ENCODE measurements at places on chromosomes 2 and 18.

DNA sequence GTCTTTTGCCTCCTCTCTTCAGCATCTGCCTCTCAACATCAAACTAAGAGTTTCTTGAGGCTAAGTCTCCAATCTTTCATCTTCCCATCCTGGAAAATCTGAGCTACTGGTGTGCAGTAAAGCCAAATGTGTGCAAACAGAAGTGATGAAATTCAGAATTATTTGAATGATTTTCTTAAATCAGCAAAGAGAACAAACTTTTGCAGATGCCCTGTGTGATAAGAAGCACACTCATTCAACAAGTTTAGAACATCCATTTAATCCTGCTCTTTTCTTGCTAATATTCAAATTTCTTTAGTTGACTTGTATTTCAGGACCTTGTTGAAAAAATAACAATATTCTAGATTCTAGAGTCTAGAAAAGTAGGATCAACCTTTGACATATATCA, 1374.9 kb upstream of the CELF4 start:
- no peak for DNase-seq

DNA sequence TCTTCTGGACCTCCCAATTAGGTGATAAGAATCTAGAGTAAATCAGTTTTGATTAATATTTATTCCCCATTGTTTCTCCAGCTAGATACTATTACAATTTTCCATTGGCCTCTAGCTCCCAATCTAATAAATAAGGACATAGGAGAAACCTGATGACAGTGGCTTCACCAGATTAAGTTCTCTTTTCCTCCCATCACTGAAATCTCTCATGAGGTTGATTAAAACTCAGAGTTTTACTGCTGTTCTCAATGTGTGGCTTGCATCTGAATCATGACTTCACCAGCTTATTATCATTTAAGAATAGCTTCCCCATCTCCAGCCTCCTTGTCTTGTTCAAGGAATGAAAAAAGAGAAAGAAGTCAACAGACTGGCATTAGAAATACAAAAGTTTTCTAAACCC, 3.9 kb upstream of the CCDC102B start:
- DNase-seq: no peak

DNA sequence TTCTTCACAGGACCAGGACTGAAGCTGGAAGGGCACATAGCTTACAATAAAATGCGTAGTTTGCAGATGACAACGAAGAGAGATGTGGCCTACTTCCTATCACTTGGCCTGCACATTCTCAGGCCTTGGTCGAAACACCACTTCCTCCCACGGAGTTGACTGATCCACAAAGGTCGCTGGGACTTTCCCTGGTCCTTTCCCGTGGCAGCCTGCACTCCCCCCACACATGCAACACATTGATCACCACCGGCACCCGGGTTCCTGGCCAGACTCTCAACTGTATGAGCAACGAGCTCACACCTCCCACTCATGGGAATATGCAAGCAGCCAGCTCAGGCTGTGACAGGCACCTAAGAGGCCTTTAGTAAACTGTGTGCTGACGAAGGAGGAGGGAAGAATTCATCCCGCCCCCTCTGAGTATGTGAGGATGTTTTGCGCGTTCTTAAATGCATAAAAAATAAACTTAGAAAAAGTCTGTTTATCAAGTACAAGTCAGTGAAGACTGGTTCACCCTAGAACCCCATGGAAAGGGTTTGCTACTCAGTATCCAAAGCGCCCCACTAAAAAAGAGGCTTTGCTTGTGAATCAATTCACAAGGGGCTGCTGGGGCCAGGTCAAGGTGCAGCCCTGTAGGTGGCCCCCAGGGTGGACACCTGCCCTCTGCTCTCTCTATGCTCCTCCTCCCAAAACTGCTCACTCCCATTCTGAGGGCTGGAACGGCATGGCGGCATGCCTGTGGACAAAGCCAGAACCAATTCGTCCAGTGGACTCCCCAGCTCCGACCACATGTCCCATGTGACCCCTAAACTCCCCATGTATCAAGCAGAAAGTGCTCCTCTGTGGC, 154.3 kb downstream of the EIPR1 start:
- DNase-seq: peak; percentile 95

DNA sequence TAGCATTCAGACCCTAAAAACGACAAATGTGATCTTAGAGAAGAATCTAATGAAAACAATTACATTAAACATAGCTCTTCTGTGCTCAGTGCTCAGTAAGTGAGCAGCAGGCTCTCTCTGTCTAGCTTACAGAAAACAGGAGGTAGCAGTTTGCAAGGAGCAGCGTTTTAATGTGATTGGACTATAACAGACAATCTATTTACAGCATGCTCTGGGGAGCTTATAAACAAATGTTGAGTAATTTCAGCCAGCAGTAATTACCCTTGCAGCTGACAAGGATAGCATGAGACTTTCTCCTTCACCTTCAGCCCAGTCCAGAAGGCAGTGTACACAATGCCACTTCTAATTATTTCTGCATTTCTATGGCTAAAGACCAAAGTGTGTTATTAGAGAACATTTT, 270.4 kb downstream of the FIGN start:
- no peak for DNase-seq

DNA sequence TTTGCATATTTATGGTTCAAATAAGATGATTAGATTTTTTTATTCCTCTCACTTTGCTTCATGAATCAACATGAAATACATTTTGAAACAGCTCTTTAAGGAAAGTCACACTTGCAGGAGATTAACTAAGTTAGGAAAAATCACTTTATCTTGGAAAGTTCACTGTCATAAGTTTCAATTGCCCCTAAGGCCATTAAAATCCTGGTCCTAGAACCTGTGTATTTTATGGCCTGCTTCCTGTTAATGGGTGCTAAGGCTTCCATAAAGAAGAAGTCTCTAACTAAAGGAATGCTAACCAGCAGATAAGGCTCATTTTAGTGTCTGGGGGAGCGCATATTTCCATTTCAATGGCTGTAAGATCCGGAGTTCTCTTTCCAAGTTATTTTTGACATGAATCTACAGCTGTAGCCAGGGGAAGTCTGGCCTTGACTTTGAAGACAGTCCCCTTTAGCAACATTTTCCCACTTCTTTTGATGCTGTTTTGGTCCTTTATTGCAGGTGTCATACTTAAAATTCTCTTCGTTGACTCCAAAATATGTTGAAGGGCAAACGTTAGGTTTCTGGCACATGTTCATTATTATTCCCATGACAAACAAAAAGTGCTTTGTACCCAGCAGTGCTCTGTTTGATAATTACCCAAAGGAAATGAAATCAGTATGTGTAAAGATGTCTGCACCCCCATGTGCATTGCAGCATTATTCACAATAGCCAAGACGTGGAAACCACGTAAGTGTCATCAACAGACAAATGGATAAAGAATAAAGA, 34.4 kb upstream of the SH3BP4 start:
- no peak for DNase-seq

DNA sequence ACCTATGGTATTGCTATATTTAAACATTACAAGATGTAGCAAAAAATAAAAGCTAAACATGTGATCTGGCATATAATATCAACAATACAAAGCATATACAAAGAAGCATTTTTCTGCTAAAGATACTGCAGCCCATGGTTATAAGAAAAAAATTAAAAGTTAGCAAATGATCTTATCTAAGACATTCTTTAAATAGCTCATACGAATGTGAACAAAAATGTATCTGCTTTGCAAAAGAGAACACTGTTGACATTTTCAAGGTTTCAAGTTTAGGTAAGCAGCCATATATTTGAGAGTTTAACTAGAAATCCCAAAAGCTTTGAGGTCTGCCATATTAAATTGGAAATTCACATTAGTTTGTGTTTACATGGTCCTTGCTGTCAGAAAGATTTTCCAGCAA, 301.0 kb upstream of the SLC39A10 start:
- no peak for DNase-seq

GRCh38 chr2:234911271-234911670, 40.5 kb upstream of the SH3BP4 start:
- DNase-seq: no peak

DNA sequence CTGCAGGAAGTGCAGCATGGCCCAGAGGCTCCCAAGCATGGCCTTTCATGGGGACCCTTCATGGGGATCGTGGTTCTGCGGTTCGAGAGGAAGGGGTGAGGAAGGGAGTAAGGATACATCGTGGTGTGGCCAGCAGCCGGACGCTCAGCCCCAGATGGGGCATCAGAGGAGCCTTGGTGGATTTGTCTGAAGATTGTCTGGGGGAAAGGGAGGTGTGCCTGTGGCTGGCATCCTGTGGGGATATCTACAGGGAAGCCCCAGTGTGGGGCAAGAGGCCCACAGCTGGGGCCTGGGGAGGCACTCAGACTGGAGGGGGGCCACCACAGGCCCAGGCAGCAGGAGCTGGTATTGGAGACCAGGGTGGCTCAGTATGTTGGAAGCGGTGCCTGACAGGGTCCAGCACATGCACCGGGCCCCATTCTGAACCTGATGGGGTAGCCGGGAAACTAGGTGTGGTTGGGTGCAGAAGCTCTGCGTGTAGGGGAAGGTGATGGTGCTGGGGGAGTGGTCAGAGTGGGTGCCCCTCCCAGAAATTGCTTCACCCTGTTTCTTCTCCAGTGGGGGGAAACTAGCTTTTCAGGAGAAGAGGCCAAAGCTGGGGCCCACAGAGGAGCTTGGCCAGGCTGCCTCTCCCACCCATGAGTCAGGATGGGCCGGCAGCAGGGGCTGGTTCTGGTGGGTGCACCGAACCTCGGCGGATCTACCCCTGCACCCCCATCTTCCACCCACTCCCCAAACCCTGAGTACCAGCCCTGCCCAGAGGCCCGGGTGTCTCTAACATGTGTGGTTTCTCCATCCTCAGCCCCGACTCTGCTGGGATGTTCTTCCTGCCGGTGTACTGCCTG, 274.4 kb upstream of the HDAC4 start:
- no peak for DNase-seq

DNA sequence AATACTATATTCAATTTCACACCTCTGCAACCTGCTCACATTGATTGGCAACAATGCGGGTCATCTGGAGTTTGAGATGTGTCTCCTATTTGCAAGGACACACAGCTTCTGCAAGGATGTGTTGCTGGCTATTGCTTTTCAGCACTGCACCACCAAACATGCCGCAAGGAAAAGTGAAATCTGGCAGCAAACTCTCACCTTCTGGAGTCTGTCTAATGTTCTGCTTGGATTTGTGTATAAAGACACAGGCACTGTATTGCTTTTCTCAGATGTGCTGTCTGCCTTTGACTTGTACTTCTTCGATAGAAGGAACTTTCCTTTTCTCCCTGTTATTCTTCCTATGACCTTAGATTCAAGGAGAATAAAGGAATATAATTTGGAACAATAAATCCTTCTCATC, 138.6 kb upstream of the EPHA4 start:
- no peak for DNase-seq

DNA sequence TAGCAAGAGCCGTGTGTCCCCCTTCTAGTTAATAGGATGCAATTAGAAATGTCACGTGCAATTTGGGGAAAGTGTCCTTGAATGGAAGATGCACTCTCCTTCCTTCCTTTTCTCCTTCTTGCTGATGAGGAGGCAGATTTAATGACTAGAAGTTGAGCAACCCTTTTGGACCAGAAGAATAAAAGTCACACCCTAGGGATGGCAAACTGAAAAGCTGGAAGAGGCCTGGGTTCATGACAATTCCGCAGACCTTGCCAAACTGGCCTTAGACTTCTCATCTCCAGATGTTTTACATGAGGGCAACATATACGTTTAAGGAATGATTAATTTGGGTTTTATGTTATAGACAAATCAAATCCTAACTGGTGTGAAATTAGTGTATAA, 38.6 kb upstream of the NCOA1 start:
- no peak for DNase-seq

GRCh38 chr18:54303408-54303807, 34.1 kb downstream of the POLI start:
- no peak for DNase-seq

DNA sequence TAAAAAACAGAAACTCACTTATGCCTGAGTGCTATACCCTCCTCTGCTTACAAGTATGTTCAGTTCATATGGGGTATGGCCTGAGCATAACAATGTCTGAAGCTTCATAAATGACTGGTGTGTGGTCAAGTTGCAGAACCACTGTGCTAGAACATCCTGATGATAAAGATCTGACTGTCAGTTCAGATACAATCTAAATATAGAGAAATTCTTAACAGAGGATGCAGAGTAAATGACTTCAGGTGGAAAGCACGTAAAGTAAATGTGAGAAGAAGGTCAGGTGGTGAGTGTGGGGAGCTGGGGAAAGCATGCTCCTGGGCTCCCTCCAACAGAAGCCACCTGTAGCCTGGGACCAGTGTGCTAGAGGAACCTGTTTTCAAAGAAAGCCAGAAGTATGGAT, 926.2 kb downstream of the TSN start:
- no peak for DNase-seq

DNA sequence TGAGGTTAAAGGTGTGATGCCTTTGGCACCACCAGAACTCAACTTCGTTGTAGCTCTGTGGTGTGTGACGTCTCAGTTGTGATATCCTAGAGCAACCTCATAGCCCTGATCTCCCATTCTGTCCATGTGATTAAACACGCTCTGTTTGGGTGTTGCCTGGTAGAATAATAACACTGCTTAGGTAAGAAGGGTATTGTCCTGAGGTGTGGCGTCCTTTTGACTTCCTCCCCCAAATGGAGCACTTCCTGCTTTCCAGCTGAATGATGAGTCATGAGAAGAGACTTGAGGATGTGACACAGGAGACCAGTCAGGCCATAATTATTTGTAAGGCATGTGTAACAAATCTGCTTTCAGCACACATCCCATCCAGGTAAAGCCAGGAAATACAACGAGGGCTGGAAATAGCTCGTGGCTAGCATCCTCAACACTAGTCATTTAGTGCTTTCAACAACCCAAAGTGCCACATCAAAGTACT, 100.7 kb downstream of the RAPGEF4 start:
- DNase-seq: no peak
